ENCODE measurements at places on chromosomes 4 and X. TPM values are rescaled to one million over a fixed set of nuclear protein-coding genes. Genes with fewer than 3 reads are reported as not detected.

TMSB15A gene
- total RNA-seq, result 0.27 TPM

GSX2 gene
- not detected for total RNA-seq

DKK2 gene
- total RNA-seq, result not detected

F11 gene
- not detected for total RNA-seq

STATH gene
- not detected for total RNA-seq

DCK gene
- 21.9 TPM for total RNA-seq

ETDB gene
- total RNA-seq, result not detected

STK32B gene
- 22.9 TPM for total RNA-seq

PGAM4 gene
- 0.17 TPM for total RNA-seq

CCDC160 gene
- 0.14 TPM for total RNA-seq

Data from A549 treated with DMSO at 1 μM for 4 hours (cell line).